ENCODE measurements at places on chromosomes 3 and 15.

GRCh38 chr3:24069045-24069444 is 124.0 kb downstream of the NR1D2 start:
- no peak for DNase-seq

DNA sequence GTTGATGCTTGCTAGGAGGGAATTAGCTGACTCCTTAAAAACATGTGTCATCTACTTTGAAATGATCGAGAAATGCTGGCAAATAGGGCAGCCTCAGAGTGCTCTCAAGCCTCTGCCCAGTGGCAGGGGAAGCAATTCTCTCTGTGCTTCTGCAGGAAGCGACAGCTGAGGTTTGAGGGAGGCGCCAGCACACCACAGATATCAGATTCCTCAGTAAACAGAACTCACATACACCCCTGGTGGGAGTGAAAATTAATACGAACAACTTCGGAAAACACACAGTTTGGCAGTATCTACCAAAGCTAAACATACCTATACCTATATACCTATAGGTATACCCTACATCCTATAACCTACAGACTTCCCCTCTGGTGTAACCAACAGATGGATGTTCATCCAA is 61.3 kb downstream of the NSMCE3 start:
- no peak for DNase-seq

DNA sequence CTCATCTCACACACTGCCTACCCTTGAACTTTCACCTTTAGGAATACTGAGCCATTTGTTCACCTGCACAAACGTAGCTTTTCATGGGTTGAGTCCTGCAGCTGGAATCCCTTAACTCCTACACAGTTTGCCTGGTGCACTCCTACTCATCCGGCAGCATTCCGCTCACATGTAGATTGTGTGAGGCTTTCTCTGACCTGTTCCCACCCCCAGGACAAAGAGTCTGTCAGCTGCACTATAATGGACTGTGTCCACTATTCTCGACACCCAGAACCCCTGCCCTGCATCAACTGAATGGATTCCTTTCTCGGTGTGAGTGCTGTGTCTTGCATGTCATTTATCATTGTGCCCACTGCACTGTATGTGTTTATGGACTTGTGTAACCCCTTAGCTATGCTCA is 54.9 kb downstream of the EPHB3 start:
- DNase-seq: no peak

- DNase-seq: no peak
These were observed 9.2 kb upstream of the ATP2B2 start for GRCh38 chr3:10514407-10515069.

- no peak for DNase-seq
These were observed 53.8 kb downstream of the IGSF11 start for GRCh38 chr3:118980832-118981231.

- no peak for DNase-seq
These were observed 48.4 kb downstream of the SLC41A3 start for GRCh38 chr3:126035362-126036050.

DNA sequence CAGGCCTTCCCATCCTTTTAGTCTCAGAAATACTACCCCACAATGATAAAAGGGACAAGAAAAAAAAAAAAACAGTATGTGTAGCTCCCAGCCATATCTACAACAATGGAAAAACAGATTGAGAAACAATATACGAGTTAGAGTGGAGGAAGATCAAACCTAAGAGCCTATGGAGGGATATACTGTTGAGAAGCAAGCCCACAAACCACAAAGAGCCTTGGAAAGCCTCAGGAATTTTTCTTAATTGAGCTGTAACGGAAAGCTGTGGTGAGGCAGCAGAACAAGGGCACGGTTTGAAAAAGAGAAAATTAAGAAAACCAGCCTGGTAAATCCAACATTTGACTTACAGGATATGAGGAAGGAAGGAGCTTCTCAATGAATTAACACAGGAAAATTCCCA is 21.4 kb downstream of the KPNA1 start:
- DNase-seq: no peak

- DNase-seq: no peak
These were observed 37.6 kb downstream of the ADAMTS9 start for GRCh38 chr3:64650096-64650622.

DNA sequence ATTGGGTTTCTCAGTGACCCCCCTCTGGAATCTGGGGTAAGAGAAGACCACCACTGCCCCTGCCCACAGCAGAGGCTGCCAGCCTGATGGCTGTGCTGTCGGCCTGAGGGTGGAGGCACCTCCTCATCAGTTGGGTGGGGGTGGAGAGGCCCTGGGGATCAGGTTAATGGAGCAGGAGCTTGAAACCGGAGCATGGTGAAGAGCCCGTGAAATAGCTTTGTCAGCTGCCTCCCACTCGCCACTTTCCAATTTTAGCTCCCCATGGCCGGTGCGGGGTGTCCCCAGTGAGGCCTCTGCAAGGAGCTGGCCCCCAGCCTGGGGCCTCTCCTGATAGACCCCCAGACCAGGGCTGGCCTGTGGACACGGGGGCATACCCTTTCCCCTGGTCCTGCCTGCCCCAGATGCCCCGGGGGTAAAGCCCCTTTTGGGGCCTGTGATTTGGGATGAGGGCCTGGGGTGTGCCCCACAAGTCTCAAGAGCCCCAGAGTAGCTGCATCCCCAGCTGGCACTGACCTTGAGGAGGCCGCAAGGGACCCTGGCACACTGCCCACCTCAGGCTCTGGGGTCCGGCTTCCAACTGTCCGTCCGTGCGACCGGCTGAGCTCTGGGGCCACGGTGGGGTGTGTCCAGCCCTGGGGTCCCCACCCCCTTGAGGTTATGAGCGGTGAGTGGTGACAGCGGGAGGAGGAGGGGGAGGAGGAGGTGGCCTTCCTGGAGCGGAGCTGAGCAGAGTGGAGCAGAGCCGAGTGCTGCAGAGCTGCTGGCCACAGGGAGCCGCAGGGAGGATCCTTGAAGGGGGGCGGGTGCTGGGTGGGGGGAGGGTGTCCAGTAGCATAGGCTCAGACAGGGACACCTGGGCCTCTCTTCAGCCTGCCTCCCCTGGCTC is at the start of gene HHATL:
TSS of gene HHATL (minus strand) at position 733 of the 886 bp plus-strand sequence. CDS start 1,972 bp downstream, outside the sequence.
- no peak for DNase-seq

DNA sequence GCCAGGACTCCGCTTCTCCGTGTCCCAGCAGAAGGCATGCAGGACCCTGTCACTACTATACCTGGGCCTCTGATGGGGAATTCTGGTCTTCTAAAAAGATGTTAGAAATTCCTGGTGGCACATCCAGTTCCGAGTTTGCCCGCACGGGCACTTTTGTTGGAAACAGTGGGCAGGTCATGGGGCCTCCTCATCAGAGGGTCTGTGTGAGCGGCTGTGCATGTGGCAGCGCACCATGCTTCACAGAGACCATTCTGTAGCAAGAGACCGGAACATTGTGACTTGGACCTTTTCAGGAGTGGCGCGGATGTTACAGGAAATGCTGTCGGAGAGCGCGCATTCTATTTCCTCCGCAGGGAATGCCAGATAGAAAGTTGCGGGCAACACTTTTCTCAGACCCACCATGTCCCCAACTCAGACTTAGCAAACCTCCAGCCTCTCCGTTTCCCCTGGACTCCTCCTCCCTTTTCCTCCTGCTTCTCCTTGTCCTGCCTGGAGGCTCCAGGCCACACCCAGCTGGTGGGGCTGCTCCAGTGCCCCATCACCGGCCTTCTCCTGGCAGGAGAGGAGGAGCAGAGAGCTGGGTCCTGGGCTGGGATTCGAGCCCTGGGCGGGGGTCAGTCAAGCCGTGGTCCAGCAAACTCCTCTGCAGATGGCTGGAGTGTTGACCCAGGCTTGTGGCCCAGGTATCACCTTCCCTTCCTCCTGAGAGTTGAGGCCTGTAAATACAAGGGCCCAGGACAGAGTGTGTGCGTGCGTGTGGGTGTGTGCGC is 46.6 kb downstream of the KLF13 start:
- no peak for DNase-seq

DNA sequence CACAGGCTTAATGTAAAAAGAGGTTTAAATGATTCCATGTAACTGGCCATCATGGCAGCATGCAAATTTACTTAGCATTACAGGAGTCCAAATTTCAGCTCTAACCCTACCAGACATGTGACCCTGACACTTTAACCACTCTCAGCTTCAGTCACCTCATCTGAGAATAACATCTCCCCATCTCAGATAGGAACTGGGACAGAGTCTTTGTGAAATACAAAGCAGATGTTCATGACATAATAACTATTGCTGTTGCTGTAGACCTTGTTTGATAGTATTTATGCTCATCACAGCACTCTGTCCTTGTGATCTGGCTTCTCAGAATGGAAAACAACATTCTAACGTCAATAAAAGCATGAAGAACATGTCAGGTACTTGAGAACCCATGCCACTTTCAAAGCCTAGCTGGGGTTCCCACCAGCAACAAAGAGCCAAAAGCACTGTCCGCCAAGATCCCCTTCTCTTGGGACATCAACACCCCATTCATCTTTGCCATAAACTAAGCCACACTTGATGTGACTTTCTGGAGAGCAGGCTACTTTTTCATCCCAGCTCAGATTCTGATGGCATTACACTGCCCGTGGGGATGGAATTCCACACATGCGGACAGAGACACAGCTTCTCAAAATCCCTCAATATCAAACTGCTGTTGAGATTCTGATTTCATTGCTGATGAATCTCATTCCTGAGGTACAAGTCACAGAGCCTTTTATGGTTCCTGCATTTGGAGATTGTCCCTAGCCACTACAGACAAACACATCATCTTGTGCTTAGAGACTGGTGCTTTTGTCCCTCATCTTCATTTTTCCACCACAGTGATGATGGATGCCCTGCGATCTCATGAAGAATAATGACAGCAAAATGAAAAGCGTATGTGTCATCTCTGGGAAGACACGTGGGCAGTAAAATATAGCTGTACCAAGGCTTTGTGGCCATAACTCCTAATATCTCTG is 202.7 kb downstream of the TNIK start:
- DNase-seq: no peak

DNA sequence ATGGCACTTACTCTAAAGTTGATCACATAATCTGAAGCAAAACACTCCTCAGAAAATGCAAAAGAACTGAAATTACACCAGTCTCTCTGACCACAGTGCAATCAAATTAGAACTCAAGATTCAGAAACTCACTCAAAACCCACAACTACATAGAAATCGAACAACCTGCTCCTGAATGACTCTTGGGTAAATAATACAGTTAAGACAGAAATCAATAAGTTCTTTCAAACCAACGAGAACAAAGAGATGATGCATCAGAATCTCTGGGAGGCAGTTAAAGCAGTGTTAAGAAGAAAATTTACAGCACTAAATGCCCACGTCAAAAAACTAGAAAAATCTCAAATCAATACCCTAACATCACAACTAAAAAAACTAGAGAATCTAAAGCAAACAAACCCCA is 227.2 kb downstream of the CTNNB1 start:
- DNase-seq: no peak

- DNase-seq: no peak
These were observed 233.3 kb downstream of the OPA1 start for GRCh38 chr3:193826159-193826795.

- DNase-seq: no peak
These were observed 57.0 kb downstream of the SUMF1 start for GRCh38 chr3:4409971-4410573.

- no peak for DNase-seq
These were observed 127.6 kb upstream of the AZI2 start for GRCh38 chr3:28476194-28476593.

DNA sequence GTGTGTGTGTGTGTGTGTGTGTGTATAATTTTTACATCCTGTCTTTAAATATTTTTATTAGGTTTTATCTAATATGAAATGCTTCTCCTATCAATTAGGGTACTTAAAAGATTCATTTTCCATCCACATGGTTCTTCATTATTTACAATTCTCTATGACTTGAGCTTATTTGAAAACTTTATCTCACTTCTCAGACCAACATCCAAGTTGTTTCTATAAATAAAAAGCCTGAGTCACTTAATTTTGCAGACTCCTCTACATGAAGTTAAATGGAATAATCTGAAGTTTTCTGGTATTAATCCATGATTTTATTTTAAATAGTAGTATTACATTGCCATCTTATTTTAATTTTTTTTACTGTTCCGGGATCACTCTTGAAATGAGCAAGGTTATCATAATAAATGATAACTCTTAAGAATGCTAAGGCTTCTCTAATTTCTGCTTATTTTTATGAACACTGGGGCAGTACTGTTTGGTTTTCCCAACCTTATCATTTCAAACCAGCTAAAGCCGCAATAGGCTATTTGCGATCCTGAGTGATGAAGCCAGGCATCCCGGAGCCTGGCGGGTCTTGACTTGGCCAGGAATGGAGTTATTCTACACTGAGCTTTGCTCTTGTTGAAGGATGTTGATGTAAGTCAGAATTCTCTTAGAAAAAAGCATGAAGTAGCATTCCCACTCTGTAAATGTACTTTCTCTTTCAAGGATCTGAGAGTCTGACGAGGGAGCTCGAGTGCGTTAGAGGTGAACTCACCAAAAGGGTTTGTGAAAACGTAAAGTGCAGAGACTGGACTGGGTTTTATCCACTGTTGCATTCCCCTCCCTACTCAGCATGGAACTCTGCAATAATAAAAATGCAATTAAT is 220.2 kb upstream of the LRTM1 start:
- DNase-seq: no peak

DNA sequence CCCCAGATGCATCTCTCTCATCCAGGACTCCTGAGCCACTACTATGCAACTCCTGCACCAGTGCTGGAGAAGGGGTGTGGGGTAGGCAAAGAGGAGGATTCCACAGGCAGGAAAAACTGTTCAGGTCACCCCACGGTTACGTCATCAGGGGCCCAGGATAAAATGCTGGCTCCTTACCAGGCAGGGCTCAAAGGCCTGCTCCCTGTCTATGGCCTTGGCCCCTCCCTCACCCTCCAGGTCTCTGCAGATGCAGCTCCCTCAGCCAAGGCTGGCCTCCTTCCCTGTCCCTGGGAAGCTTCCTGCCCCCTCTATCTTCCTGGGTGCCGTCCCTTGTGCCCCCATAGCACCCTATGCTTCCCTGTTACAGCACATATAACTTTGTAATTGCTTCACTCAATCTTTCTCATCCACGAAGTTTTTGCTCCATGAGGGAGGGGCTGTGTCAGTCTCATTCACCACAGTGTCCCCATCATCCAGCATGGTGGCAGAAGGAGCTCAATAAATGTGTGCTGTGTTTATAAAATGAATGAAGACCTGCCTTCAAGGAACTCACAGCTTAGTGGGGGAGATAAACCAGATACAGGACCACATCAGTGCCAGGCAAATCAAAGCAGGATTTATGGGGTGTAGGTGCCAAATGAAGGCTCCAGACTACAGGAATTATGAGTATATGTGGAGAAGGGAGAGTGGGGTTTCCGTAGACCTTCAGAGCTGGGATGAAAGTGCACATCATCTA is 18.6 kb downstream of the KBTBD13 start:
- no peak for DNase-seq

All from stimulated activated CD4-positive, alpha-beta T cell treated with anti-CD3 and anti-CD28 coated beads, Interleukin-4, amount 100 ng/mL, for 48 hours (primary cell).